ENCODE measurements at places on chromosomes 5 and 9.

GRCh38 chr5:31811210-31811609 lies 172.3 kb downstream of the PDZD2 start:
- DNase-seq, result no peak

GRCh38 chr9:107387409-107387808 lies 102.2 kb downstream of the KLF4 start:
- DNase-seq, result no peak

- no peak for DNase-seq
Observed at GRCh38 chr5:171115519-171115918, 193.5 kb upstream of the TLX3 start.

- no peak for DNase-seq
Observed at GRCh38 chr5:66870708-66871107, 274.5 kb downstream of the MAST4 start.

DNA sequence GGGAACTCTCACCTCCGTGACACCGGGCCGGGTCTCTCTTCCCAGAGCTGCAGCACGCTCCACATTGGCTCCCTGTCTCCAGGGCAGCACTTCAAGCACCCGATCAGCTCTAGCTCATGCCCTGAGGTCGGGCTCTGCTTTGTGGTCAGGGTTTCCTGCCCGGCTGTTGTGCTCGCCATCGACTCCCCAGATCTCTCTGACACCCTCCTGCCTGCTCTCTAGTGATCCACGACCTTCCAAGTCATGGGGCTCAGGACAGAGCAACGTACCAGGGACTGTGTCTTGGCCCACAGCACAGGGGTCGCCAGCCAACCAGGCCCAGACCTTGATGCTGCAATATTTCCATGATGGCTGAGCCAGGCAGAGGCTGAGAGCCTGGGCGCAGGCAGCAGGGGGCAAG lies 45.1 kb downstream of the PRRT1B start:
- no peak for DNase-seq

- peak; percentile 42 for DNase-seq
Observed at GRCh38 chr5:101942321-101942882, 353.7 kb downstream of the SLCO4C1 start.

DNA sequence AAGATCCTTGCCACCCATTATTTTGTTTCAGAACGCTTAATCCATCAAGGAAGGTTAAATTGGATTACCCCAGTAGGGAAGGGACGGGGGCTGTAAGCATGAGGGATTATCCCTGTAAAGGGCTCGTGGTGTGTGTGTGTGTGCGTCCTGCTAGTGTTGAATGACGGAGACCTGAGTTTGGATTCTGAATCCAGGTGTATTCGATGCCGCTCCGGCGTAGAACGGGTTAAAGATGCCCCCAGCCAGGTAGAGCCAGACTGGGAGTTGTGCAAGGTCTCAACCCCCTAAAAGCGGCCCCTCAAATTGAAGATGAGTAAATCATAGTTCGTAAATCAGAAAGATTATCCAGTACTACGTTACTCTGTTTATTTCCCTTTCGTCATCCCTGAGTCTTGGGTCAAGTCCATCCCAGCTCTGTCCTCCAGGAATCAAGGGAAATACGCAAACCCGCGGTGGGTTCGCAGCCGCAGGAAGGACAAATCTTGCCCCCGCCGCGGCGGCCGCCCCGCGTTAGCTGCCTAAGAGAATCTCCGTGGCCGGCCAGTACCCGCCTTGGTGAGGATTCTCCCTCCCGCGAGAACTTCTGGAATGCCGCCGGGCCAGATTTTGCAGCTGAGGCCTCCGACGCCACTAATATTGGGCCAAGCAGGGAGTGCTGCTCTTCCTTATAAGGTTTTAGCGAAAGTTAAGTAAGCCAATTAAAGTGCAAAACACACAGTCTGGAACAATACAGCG lies 586 bp upstream of the MTAP start:
- peak; percentile 53 for DNase-seq

DNA sequence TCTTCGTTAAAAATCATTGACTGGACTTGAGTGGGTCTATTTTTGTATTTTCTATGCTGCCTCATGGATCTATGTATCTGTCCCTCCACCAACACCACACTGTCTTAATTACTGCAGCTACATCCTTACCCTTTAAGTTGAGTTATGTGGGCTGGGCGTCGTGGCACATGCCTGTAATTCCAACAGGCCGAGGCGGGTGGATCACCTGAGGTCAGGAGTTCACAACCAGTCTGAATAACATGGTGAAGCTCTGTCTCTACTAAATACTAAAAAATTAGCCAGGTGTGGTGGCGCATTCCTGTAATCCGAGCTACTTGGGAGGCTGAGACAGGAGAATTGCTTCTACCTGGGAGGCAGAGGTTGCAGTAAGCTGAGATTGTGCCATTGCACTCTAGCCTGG lies 48.2 kb downstream of the XRCC4 start:
- no peak for DNase-seq

- no peak for DNase-seq
Observed at GRCh38 chr5:72511774-72512592, 4.8 kb upstream of the ZNF366 start.

DNA sequence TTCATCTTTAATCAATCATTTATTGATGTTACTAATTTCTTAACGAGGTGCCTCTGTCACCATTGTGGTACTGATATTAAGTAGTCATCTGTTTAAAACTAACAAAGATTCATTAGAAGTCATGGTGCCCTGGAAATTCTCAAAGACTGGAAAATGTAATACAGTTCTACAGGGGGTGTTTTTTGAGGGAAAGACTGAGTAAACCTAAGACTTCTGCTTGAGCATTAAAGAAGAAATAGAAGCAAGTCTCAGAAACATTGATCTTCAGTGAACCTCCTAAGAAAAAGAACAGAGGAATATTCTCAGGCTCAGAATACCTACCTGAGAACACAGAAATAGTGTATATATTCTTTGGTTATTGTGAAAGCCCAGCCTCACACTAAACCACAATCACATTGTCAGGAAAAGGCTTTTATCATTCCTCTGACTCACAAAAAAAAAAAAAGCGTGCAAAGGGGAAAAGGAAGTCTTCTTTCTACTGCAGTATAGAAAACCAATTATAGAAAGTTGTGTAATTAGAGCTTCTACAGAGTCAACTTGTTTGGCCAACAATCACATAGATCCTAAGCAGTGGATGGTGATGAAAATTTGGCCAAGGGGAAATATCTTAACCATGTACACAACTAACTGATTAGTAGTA lies 60.8 kb downstream of the HINT1 start:
- no peak for DNase-seq

- no peak for DNase-seq
Observed at GRCh38 chr5:163915481-163915961, 410.1 kb downstream of the MAT2B start.

DNA sequence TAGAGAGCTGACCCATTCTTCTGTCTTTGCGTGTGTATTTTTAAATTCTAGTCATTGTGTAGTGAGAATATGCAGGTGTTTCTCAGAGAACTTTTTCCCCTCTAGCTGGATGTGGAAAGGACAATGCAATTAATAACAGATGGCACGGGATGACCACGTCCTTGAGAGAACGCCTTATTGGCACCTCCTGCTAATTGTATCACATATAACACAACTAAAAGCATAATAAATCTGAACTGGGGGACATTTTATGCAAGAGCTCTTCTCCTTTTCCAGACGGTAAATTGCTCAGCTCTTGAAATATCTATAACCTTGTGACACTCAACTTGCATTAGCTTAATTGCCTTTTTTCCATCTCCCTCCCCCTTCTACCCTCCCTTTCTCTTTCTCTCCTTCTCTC lies 62.9 kb upstream of the IZUMO3 start:
- DNase-seq, result no peak

- DNase-seq, result no peak
Observed at GRCh38 chr5:15366676-15367391, 133.1 kb upstream of the FBXL7 start.

DNA sequence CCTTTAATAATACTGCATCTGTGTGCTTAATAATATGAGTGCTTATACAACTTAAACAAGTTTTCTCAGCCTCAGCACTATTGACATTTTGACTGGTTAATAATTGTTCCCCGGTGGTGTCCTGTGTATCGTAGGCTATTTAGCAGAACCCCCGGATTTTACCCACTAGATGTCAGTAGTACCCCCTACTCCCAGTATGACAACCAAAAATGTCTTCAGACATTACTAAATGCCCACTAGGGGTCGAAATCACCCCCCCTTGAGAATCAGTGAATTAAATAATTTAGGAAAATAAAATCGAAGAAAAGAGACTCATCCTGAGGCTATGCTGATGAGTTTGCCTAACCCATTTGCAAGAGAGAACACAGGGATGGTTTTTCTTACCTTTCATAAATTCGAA lies 166.3 kb downstream of the ATP10B start:
- no peak for DNase-seq

GRCh38 chr5:173453167-173453566 lies 125.0 kb upstream of the STC2 start:
- no peak for DNase-seq

- no peak for DNase-seq
Observed at GRCh38 chr9:128062846-128063831, 4.0 kb downstream of the NAIF1 start.

GRCh38 chr5:56123531-56124243 lies 109.4 kb downstream of the ANKRD55 start:
- DNase-seq, result peak; percentile 12

GRCh38 chr5:180208038-180208434 lies 975 bp downstream of the RASGEF1C start:
- DNase-seq, result no peak

DNA sequence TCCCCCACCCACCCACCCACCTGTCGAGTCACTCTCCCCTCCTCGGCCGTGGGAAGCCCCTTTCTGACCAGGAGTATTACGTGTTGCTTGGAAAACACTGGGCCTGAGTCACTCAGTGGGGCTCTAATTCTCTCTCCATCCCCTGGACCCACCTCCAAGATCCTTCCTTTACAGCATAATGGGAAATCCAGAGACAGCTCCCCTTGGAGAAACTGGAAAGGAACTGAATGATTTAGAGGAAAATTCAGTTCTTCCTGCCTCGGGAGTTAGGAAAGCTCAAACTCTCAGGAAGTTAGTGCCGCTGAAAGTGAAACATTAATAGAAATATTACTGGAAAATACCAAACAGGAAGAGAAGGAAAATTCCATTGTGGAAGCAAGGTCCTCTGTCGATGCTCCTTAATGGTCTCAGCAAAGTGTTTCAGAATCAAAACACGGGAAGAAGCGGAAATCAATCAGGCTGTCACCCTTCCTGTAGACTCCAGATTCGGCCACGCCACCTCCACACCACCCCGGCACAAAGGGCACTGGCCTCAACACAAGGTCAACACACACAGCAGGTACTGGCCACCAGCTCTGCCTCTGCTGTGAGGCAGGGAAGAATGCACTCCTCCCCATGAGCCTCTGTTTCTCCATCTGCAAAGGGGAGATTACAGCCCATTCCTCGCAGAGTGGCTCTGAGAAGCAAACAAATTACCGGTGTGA lies 9.6 kb downstream of the SHB start:
- no peak for DNase-seq

DNA sequence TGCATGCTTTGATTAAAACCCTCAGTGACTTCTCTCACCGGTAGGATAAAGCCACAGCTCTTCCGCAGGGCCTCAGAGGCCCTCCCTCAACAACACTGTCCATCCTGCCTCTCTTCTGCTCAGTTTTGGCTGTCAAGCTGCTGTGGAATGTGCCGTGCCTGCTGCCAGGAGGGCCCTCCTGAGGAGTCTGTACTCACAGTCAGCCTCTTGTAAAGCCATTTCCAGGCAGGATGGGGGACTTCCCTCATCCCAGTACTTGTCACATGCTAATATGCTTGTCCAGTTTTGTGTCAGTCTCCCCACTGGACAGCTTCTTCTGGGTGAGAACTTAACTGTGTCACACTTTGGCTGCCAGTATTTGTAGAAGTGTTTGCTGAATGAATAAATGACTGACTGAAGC lies 13.9 kb upstream of the DDX41 start:
- DNase-seq, result no peak

GRCh38 chr9:4118666-4119065 lies 181.2 kb downstream of the GLIS3 start:
- no peak for DNase-seq

GRCh38 chr9:70324963-70325362 lies 66.2 kb downstream of the SMC5 start:
- DNase-seq, result no peak

DNA sequence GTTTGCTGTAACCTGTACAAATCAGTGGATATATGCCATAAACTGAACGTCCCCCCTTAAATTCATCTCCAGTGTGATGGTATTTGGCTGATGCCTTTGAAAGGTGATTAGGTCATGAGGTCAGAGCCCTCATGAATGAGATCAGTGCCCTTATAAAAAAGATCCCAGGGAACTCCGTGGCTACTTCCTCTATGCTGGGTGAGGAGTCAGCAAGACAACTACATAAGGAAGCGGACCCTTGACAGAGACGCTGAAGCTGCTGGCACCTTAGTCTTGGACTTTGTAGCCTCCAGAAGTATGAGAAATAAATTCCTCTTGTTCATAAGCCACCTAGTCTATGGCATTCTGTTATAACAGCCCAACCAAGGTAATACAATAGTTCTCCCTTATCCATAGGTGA lies 215.1 kb upstream of the ZNF608 start:
- no peak for DNase-seq

DNA sequence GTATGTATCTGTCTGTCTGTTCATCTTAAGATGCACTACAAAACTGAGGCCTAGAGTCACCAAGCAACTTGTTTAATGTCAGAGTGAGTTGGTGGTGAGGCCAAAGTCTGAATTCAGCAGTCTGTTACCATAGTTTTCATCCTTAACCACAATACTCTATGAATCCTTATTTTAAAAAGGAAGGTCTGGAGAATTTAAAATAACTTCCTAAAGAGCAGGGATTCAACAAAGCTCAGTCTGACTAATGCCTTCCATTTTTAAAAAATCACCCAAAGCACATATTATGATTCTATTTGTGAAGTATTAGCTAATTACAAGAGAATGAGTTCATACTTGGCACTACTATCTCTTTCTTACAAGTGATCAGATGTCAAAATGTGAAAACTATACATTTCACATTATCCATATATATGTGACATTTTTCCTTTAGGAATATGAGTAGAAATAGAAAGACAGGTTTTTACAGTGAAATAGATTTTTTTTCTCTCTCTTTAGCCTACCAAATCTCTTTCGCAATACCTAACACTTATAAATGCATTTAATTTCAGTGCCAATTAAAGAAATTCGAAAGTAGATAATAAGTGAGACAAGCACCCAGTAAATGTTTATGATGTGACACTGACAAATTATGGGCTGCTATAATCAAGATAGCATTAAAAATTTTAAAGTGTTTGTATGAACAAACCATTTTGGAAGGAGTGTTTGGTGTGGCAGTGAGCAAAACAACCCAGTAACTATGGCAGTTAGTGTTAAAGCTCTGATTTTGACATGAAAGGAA lies 102.3 kb upstream of the CDKN2B start:
- DNase-seq, result no peak

GRCh38 chr5:150149618-150150017 lies 6.0 kb downstream of the PDGFRB start:
- no peak for DNase-seq

DNA sequence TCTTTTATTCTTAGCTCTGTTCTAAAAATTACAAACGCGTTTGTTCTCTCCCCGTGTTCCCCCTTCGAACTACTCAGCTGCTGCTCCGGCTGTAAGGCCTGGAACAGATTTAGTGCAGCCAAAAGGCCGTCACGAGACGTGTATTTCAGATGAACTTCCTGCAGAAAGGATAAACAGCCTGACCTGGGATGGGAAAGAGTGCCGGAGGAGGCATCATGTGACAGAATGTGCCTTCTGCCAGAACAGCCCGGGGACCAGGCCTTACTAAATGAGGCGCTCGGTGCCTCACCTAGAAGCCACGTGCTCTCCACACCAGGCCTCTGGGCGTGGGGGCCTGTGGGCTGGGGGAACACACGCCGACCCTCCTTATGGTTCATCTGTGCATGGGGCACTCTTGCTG lies 94.7 kb downstream of the PPARGC1B start:
- DNase-seq, result no peak

GRCh38 chr5:40960037-40960436 lies 50.7 kb downstream of the C7 start:
- DNase-seq, result no peak

All from neural crest cell (in vitro differentiated cells).